ENCODE measurements at places on chromosomes 7 and 10.
A peak's percentile ranks its signal among the peaks of the same experiment; 100 is the strongest.

GRCh38 chr10:71569775-71570588 lies 149.6 kb downstream of the C10orf105 start:
- DNase-seq, result no peak

DNA sequence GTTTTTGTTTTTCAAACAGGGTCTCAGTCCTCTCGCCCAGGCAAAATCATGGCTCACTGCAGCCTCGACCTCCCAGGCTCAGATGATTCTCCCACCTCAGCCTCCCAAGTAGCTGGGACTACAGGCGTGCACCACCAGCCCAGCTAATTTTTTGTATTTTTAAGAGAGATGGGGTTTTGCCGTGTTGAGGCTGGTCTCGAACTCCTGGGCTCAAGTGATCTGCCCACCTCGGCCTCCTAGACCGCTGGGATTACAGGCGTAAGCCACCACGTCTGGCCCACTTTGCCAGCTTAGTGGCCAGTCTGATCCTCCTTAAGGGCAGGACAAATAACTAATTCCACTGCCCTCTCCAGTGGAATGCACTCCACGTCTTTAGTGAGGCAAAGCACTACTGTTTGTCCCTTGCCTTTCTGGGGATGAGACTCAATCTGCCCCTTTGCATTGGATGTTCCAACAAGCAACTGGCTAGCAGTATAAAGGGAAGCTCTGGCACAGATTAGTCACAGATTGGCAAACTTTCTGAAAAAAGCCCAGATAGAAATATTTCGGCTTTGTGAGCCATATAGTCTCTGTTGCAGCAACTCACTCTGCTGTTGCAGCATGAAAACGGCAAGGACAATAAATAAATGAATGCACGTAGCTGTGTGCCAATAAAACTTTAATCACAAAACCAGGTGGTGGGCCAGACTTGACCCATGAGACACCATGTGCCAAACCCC lies 143.8 kb upstream of the RHEB start:
- no peak for DNase-seq

DNA sequence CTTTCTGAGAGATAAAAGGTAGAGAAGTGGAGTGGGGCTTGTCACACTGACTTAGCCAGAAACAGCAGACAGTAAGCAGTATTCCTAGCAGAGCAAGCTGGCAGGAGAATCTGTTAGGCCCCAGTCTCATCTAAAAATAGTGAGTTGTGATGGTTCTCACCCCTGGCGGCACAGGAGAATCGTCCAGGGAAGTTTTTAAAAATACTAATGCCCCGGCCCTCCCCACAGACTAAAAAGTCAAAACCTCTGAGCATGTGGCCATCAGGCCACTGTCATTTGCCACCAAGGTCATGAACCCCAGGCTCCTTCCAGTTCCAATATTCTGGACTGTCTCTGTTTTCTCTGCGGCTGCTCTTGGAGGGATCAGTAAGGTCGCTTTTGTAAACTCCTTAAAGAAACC lies 34.0 kb downstream of the LYZL1 start:
- no peak for DNase-seq

DNA sequence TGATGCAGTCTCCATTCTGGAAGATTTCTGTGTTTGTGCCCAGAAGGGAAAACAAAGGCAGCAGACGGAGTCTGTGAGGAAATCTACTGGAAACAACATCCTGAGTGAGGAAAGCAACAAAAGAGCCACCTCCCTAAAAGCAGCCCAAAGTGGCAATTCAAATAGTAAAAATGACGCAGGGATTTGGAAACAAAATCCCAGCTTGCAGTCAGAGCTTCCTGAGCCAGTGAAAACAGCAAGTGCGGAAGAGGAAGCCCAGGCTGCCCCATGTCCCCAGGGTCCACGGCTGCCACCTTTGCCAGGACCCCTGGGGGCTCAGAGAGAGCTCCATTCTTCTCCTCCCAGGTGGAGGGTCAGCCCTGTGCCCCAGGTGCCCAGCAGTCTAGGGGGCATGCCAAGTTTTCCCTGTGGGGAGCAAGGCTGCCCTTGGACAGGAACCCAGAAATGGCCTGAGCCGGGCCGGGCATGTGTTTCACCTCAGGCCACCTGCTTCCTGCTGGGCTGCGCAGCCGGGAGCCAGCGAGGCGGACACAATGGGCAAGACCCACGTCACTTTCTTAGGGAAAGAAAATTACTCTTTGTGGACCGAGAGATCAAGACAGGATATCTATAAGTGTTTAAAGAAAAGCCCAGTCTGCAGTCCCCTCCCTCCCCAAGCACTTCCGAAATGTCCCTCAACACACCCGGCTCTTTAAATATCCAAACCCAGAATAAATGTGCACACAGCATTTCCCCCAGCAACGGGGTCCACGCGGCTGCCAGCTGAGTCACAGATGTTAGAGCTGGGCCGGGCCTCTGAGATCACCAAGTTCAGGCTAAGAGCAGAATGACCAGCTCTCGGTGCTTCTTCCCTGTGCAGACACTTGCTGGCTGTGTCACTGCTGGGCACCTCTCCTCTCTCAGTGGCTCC lies 231.1 kb downstream of the ARHGAP12 start:
- DNase-seq, result no peak

DNA sequence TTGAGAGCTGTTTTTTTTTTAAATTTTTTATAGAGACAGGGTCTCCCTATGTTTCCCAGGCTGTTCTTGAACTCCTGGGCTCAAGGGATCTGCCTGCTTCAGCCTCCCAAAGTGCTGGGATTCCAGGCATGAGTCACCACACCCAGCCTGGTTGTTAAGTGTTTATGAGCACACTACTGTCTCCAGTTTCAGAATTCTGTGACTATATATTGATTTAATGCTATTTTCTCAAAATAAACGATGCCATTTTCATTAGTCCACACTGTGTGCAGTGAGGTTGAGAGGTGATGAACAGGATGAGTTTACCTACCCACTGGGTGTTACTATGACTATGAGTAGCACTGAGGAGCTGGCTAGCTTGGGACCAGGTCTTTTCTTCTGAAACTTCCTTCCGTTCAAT lies 110.9 kb upstream of the FAM180A start:
- no peak for DNase-seq

GRCh38 chr7:157517782-157518513 lies 181.1 kb downstream of the DNAJB6 start:
- no peak for DNase-seq

DNA sequence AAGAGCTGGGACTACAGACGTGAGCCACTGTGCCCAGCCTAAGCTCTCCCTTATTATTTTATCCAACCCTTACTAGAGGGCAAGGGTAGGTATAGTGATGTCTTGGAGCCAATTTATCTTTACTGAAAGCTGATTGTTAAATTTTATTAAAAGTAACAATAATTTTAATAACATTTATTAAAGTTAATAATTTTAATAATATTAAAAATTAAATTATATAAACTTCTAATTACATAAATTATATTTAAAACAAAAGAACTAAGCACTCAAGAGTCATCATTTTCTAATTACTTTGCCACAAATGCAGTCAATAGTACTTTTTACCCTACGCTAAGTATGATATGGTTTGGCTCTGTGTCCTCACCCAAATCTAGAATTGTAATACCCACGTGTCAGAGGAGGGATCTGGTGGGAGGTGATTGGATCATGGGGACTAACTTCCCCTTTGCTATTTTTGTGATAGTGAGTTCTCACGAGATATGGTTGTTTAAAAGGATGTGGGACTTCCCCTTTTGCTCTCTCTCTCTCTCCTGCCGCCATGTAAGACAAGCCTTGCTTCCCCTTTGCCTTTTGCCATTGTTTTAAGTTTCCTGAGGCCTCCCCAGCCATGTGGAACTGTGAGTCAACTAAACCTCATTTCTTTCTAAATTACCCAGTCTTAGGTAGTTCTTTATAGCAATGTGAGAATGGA lies 58.4 kb upstream of the ETV1 start:
- no peak for DNase-seq

DNA sequence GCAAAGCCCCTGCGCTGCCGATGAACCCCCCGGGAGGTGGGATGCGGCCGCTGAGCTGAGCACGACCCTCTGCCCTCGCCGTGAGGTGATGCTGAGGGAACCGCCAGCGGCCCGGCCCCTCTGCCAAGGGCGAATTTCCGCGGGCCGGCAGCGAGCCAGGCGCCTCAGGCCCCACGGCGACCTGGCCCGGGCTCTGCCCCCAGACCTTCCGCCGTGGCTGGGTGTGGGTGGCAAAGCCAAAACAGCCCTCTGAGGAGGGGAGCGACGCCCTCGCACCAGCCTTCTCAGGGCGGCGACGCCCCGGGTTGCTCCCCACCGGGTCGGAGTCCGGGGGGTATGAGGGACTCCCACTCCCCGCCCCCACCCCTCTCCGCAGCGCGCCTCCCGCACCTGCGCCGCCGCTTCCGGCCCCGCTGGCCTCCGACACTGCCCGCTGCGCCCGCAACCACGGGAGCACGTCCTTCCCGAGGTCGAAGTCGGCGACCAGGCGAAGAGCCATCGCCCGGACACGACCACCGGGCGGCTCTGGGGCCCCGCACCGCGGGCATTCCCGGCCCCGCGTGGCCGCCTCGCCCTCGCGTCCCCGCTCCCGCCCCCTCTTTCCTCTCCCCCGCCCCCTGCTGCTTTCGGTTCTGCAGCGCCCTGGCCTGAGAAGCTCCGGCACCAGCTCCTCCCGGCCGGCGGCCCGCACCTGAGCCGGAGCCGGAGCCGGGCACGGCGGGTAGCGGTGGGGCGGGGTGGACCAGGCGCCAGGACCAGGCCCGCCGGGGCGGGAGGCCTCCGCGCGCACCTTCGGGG lies at the start of gene GSAP:
TSS of gene GSAP (minus strand) at position 527 of the 798 bp plus-strand sequence. CDS start at position 499, 28 bp downstream.
- no peak for DNase-seq

GRCh38 chr7:44973610-44974401 lies 5.0 kb downstream of the MYO1G start:
- no peak for DNase-seq

DNA sequence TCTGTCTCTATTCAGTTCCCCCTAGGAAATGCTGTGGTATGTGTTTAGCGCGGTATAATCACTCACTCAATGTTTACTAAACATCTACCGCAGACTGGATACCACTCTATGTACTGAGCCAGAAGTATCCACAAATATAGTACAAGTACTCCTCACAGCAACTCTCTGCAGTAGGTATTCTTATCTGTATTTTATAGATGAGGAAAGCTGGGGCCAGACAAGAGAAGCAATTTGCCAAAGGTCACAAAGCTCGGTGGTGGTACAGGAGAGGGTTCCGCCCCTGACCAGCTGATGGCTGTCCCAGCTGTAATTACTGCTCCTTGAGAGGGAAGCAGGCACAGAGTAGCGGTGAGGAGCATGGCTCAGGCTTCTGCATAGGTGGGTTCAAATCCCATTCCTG lies 184.1 kb downstream of the DOCK4 start:
- DNase-seq, result no peak

- DNase-seq, result peak; percentile 37
Measured at GRCh38 chr10:123398756-123399155, 244.6 kb downstream of the BUB3 start.

- no peak for DNase-seq
Measured at GRCh38 chr10:100776671-100777070, 31.3 kb downstream of the PAX2 start.

DNA sequence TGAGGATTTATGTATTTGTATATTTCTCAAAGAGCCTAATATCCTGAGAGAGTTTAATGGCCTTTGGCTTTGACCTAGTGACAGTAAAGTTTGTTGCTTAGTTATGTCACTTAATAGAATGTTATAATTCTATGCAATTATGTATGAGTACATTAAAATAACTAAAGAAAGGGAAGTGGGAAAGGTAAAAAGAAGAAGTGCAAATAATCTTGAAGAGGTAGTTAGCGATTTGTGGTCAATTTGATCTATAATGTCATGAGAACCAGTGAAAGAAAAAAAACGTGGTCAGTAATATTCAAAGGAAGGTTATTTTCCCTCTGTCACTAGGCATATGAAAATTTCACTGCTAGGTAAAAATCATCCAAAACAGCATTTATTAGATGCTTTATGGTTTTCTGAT lies 143.4 kb upstream of the LSM8 start:
- DNase-seq, result no peak

DNA sequence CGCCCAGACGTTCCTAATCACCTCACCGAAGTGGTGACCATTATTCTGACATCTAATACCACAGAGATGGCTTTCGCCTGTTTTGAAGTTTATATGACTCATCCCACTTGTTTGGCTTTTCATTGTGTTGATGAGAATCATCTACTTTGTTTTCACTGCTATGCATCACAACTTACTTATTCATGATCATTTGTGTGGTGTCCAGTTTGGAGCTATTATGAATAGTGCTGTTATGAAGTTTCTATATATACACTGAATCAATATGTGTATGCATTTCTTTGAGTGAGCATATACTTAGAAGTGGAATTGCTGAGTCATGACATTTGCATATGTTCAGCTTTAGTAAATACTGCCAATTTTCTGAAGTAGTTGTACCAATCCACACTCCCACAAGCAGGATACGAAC lies 38.6 kb upstream of the TNKS2 start:
- DNase-seq, result no peak

All from LNCaP clone FGC (cell line).